ENCODE measurements at places on chromosomes 6 and 20.

DNA sequence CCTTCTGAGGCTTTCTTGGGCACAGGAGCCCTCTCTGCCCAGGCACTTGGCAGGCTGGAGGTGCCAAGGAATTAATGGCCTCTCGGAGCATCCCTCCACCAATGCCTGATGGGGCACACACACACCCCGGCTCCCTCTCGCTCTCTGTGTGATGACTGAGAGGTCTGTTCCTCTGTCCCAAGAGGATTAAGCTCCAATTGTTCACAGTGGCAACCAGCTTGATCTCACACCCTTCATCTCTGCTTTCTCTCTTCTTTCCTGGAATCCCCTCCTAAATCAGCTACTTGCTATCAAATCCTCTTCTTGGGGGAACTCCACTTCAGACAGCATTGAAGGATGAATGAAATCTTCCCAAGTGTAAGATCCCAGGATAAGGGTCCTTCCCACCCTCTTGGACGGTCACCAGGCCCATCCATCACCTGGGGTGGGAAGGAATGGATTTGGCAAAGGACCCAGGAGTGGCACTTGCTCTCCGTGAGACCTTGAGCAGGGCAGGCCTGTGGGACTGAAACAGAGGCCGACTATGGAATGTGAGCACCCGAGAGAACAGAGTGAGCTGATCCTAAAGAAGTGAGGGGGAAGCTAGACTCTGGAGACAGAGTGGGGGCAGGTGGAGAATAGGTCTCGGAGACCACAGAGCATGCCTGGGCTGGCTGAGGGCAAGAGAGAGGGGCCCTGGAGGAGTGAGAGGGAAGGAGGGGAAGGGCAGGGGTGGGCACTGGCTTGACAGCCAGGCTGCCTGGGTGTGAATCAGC is 93.6 kb downstream of the GRM4 start:
- no peak overlapping the region for H3K4me3 ChIP-seq
- H3K4me1 ChIP-seq = no peaks in the 10 kb centered on the region
- no peak for DNase-seq
- no peak overlapping the region for H3K27ac ChIP-seq

GRCh38 chr20:53847837-53848170 is 222.6 kb downstream of the BCAS1 start:
- no peaks in the 10 kb centered on the region for H3K4me1 ChIP-seq
- no peak overlapping the region for H3K4me3 ChIP-seq
- no peaks in the 10 kb centered on the region for H3K36me3 ChIP-seq
- H3K27ac ChIP-seq = no peak overlapping the region
- no peaks in the 10 kb centered on the region for H3K27me3 ChIP-seq

DNA sequence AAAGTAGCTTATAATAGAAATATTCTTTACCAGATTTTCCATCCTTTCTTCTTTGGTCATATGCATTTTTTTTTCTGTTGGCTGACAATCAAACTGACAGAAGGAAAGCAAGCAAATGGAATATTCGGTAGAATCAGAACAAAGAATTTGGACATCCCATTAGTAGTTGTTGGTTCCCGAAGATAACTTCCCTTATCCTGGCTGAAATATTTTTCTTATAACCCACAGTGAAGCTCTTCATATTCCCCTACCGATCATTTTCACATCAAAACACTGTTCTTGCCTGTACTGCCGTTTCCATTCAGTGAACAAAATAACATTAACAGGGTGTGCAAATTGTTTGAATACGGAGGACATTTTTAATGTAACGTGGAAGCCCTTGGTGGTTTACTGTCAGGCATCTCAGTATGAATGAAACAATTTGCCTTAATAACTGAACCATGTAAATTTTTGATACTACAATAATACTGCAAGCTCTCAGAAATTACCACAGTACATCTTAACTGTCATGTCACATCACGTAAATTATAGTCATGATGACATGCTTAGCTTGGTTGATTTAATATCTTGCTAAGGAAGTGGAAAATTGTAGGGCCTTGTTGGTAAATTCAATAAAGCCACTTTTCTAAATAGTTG is 311.5 kb downstream of the LAMA2 start:
- H3K27me3 ChIP-seq = no peaks in the 10 kb centered on the region
- no peak overlapping the region for H3K27ac ChIP-seq
- no peak overlapping the region for H3K4me3 ChIP-seq
- DNase-seq = no peak

- H3K4me3 ChIP-seq = peak overlapping the region; percentile 36
- no peaks in the 10 kb centered on the region for H3K36me3 ChIP-seq
Observed at GRCh38 chr20:50691573-50692551, 520 bp upstream of the RIPOR3 start.

DNA sequence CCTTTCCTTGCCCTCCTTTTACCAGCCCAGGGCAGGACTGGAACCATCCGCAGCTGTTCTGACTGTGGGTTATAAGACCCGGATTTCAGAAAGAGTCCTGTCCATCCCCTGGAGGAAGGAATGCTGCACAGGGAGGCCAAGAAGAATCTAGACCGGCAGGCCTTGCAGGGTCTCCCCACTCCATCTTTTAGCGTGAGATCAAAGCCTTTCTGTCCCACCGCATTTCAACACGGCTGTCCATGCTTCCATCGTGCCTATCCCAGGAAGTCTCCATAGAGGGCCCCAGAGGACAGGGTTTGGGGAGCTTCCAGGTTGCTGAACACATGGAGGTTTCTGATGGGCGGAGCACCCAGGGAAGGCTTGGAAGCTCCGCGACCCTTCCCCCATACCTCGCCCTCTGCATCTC is 79.3 kb upstream of the AGPAT4 start:
- no peaks in the 10 kb centered on the region for H3K27me3 ChIP-seq
- no peaks in the 10 kb centered on the region for H3K4me1 ChIP-seq

DNA sequence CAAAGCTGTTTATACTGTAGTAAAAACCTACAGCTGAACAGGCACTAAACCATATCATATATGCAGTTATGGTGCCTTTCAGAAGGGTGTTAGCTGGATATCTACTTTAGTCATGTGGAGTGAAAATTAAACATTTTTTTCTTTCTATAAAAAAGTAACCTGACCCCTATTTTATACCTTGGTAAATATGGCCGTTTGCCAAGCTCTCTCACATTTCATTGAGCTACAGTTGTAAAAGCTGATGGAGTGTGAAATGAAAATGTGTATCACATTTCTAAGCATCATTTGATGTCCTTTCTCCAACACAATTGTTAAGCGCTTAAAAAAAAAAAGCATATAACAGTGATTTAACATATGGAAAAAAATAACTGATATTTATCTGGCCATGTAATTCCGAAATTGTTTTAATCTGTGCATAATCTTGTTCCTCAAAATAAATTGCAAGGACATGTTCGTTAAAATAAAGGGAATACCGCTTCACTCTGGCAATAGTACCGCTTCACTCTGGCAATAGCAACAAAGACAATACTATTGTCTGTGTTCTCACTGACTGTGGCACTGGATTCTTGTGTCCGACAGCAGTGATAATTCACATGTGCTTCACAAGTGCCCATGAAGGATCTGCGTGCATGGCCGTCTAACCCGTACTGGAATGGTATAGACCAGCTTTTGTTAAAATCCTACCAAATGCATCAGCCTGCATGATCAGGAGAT is 391.8 kb upstream of the SOX4 start:
- peaks cover 7% of the 10 kb centered on the region for H3K4me1 ChIP-seq
- no peaks in the 10 kb centered on the region for H3K36me3 ChIP-seq
- no peak for DNase-seq
- no peak overlapping the region for H3K27ac ChIP-seq
- H3K27me3 ChIP-seq = no peaks in the 10 kb centered on the region

DNA sequence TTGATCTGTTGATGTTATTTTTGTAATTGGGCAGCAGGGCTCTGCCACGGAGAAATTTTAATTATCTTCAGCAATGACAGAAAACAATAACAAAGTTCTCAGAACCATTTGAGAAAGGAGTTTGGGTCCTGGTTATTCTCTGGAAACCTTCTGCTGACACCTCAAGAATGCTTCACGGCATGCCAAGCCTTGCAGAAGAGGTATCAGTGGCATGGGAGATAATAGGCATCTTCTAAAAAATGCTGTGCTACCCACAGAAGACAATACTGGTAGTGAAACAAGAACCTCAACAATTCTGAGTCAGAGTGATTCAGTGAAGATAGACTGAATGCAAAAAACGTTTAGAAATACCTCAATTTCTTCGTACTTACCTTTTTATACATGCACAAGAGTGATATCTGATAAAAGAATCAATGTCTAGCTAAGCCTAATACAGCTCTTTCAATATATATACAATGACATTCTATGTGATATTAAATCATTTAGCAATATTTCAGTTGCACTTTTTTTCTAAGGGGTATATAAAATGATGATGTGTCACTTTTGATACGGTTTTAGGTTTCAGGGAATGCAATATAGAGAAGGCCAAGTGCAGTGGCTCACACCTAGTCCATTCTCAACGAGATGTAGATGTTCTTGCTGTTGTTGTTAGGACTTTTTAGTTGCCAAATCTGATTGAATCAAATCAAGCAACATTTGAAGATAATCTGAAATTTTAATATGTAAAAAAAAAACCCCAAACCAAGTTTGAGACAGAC is 110.4 kb upstream of the COL21A1 start:
- H3K27me3 ChIP-seq = no peaks in the 10 kb centered on the region
- DNase-seq = no peak
- no peak overlapping the region for H3K4me3 ChIP-seq
- no peak overlapping the region for H3K27ac ChIP-seq

- no peak for DNase-seq
- H3K4me1 ChIP-seq = no peaks in the 10 kb centered on the region
- peak overlapping the region; percentile 46 for H3K4me3 ChIP-seq
- no peaks in the 10 kb centered on the region for H3K36me3 ChIP-seq
Observed at GRCh38 chr6:152636021-152636608, 1.0 kb downstream of the SYNE1 start.

GRCh38 chr20:10497791-10498190 is 62.7 kb downstream of the SLX4IP start:
- no peak overlapping the region for H3K4me3 ChIP-seq
- no peak overlapping the region for H3K27ac ChIP-seq
- H3K4me1 ChIP-seq = no peaks in the 10 kb centered on the region

DNA sequence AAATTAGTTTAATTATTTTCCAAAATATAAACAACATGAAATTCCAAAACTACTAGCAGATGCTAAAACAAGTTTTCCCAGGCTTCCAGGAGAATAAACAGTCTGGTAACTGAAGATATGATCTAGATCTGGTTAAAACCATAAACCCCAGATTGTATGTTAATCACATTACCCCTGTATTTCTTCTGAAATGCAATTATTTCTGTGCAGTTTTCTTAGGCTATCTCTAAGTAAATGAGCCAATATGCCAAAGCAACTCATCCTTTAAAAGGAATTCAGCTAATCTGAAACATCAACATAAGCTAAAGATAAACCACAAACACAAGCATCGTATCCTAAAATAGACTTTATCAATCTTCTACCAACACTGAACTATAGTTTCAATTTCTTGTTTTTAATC is 44.6 kb upstream of the SENP6 start:
- no peak overlapping the region for H3K4me3 ChIP-seq
- no peaks in the 10 kb centered on the region for H3K4me1 ChIP-seq
- H3K36me3 ChIP-seq = no peaks in the 10 kb centered on the region
- no peak overlapping the region for H3K27ac ChIP-seq
- DNase-seq = no peak
